ENCODE measurements at places on chromosomes 5 and 9.

- H3K4me3 ChIP-seq = peak overlapping the region; percentile 42
- peaks cover 6% of the 10 kb centered on the region for H3K4me1 ChIP-seq
- no peak overlapping the region for H3K27ac ChIP-seq
- H3K27me3 ChIP-seq = no peaks in the 10 kb centered on the region
Observed at GRCh38 chr5:177447066-177447610, 524 bp downstream of the PRR7 start.

GRCh38 chr5:12330993-12331588 lies 426.8 kb upstream of the CTNND2 start:
- H3K4me3 ChIP-seq = no peak overlapping the region
- DNase-seq = no peak
- no peaks in the 10 kb centered on the region for H3K36me3 ChIP-seq
- H3K4me1 ChIP-seq = no peaks in the 10 kb centered on the region

DNA sequence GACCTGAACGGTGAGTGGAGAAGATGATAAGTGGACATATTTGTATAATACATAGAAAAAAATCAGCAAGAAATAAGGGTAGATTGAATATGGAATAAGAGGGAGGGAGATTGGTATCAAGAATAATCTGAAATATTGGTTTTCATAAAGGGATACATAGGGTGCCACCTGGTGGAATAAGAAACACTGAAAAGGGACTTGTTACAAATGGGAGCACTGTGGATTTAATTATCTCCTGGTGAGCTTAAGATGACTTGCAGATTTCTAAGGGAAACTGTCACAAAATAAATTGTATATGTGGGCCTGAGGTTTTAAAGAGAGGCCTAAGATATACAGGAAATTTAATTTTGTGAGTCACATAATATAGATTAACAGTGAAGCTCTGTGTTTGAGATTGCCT lies 1403.5 kb upstream of the CDH18 start:
- no peak for DNase-seq
- no peak overlapping the region for H3K4me3 ChIP-seq
- H3K27ac ChIP-seq = no peak overlapping the region
- H3K4me1 ChIP-seq = no peaks in the 10 kb centered on the region
- no peaks in the 10 kb centered on the region for H3K36me3 ChIP-seq

DNA sequence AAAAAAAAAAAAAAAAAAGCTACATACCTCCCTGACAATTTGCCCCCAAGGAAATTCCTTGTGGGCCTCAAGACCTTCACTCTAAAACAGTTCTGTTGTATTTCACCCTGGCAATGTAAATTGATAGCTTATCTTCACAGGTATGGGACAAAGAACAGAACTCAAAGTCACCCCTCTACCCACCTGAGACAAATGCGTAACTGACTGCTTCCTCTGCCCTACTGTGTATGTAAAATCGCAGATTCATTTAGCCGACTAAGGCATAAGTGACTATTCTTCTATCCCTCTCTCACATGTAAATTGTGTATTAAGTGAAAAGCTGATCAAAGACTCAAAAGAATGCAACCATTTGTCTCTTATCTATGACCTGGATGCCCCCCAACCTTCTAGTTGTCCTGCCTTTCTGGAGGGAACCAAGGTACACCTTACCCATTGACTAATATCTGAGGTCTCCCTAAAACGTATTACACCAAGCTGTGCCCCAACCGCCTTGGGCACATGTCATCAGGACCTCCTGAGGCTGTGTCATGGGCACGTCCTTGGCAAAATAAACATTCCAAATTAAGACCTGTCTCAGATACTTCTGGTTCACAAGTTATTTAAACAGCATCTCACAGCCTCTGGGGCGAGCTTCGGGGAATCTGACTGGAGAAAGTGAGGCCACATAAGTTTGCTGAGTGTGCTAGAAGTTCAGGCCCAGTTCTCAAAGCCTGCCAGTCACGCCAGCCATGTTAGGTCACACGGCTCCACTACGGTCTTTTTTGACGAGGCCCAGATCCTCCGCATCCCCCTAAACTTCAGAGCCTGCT lies 954 bp downstream of the TBCA start:
- H3K4me3 ChIP-seq = peak overlapping the region; percentile 97
- no peak for DNase-seq
- H3K36me3 ChIP-seq = no peaks in the 10 kb centered on the region
- H3K4me1 ChIP-seq = peaks cover 14% of the 10 kb centered on the region

DNA sequence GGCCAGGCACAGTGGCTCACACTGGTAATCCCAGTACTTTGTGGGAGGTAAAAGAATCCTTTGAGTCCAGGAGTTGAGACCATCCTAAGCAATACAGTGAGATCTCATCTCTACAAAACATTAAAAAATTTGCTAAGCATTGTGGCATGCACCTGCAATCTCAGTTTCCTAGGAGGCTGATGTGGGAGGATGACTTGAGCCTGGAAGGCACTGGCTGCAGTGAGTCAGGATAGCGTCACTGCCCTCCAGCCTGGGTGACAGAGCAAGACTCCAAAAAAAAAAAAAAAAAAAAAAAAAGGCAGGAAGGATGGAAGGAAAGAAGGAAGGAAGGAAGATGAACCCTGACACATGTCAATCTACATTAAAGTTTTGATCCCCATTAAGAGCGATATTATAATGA lies 1452.2 kb upstream of the ACO1 start:
- H3K36me3 ChIP-seq = no peaks in the 10 kb centered on the region
- no peak overlapping the region for H3K27ac ChIP-seq
- H3K27me3 ChIP-seq = no peaks in the 10 kb centered on the region
- H3K4me1 ChIP-seq = no peaks in the 10 kb centered on the region
- no peak overlapping the region for H3K4me3 ChIP-seq

GRCh38 chr9:92980085-92980745 lies 32.9 kb downstream of the FGD3 start:
- H3K4me1 ChIP-seq = no peaks in the 10 kb centered on the region
- no peaks in the 10 kb centered on the region for H3K36me3 ChIP-seq
- DNase-seq = no peak
- no peak overlapping the region for H3K27ac ChIP-seq
- H3K27me3 ChIP-seq = no peaks in the 10 kb centered on the region

- DNase-seq = no peak
- no peaks in the 10 kb centered on the region for H3K36me3 ChIP-seq
- no peak overlapping the region for H3K4me3 ChIP-seq
- H3K4me1 ChIP-seq = no peaks in the 10 kb centered on the region
- no peaks in the 10 kb centered on the region for H3K27me3 ChIP-seq
Observed at GRCh38 chr5:135600152-135600570, 21.4 kb upstream of the CXCL14 start.

GRCh38 chr5:76513476-76513875 lies 109.7 kb downstream of the F2RL2 start:
- no peaks in the 10 kb centered on the region for H3K36me3 ChIP-seq
- H3K27ac ChIP-seq = no peak overlapping the region
- H3K4me3 ChIP-seq = no peak overlapping the region
- no peak for DNase-seq
- H3K27me3 ChIP-seq = no peaks in the 10 kb centered on the region
- H3K4me1 ChIP-seq = peaks cover 3% of the 10 kb centered on the region

DNA sequence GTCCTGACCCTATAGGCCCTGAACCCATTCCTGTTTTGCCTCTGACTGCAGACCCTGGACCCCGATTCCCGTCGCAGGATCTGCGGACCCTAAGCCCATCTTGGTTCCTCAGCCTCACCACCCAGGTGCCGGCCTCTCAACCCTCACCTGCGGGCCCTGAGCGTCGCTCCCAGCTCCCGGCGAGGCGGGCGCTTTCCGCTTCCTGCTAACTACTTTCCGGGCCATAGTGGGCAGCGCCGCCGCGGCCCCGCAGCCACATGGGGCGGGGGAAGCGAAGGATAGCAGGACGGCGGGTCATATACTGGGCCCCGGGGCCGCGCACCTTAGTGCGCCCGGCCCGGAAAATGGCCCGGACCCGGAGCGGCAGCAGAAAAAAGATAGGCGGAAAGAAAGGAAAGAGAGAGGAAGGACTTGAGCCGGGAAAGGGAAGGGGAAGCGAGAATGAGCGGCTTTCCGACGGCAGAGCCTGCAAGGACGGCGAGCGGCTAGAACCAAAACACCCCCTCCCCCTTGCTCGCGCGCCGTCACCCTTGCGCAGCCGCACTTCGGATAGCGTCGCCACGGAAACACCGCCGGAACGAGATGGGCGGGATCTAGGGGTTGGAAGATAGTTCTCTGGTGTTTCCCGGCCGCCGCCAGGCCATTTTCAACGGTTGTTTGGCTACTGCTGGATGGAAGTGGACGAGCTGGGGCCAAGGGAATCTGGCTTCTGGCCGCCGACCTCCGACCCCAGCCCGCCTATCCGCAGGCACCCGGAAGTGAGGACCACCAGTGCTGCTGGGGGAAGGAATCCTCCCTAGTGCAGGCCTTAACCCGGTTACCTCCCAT lies at the start of gene DCAF12:
Gene DCAF12 (minus strand): TSS at position 492 of the 828 bp plus-strand sequence. CDS start 267 bp downstream, at position 225.
- peak; percentile 92 for DNase-seq
- H3K4me3 ChIP-seq = peak within 1 kb of the TSS; percentile 86
- H3K4me1 ChIP-seq = peaks cover 10% of the 10 kb centered on the region
- peak within 1 kb of the TSS; percentile 81 for H3K27ac ChIP-seq
- H3K27me3 ChIP-seq = no peaks in the 10 kb centered on the region

GRCh38 chr9:97046228-97046627 lies 7.3 kb upstream of the CTSV start:
- H3K4me1 ChIP-seq = no peaks in the 10 kb centered on the region
- no peaks in the 10 kb centered on the region for H3K27me3 ChIP-seq
- DNase-seq = no peak
- H3K4me3 ChIP-seq = no peak overlapping the region

- no peaks in the 10 kb centered on the region for H3K27me3 ChIP-seq
- no peaks in the 10 kb centered on the region for H3K36me3 ChIP-seq
- no peak overlapping the region for H3K4me3 ChIP-seq
Observed at GRCh38 chr5:96718635-96719077, 56.5 kb downstream of the CAST start.

GRCh38 chr5:74919487-74919886 lies 53.3 kb upstream of the FAM169A start:
- no peaks in the 10 kb centered on the region for H3K27me3 ChIP-seq
- no peak overlapping the region for H3K27ac ChIP-seq
- H3K36me3 ChIP-seq = no peaks in the 10 kb centered on the region
- H3K4me1 ChIP-seq = no peaks in the 10 kb centered on the region

GRCh38 chr9:92807031-92807756 lies 42.6 kb upstream of the BICD2 start:
- DNase-seq = no peak
- H3K27ac ChIP-seq = no peak overlapping the region
- no peak overlapping the region for H3K4me3 ChIP-seq

DNA sequence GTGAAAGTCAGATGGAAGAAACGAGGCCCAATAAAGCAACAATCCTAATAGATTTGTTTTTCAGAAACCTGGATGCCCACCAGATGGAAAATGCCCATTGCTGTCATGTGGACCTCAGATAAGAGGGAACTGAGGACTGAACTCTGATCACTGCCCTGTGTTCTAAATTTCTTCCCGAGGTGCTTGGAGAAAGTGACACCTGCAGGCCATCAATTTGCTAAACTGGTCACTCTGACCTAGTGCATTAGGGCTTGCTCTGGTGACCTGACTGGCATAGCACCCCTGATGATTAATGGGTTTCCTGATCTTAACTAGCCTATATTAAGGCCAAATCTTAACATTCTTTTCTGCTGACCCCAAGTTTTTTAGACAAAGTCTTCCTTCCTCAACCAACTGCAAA lies 32.4 kb upstream of the VDAC1 start:
- no peak overlapping the region for H3K27ac ChIP-seq
- no peaks in the 10 kb centered on the region for H3K4me1 ChIP-seq
- no peak overlapping the region for H3K4me3 ChIP-seq

DNA sequence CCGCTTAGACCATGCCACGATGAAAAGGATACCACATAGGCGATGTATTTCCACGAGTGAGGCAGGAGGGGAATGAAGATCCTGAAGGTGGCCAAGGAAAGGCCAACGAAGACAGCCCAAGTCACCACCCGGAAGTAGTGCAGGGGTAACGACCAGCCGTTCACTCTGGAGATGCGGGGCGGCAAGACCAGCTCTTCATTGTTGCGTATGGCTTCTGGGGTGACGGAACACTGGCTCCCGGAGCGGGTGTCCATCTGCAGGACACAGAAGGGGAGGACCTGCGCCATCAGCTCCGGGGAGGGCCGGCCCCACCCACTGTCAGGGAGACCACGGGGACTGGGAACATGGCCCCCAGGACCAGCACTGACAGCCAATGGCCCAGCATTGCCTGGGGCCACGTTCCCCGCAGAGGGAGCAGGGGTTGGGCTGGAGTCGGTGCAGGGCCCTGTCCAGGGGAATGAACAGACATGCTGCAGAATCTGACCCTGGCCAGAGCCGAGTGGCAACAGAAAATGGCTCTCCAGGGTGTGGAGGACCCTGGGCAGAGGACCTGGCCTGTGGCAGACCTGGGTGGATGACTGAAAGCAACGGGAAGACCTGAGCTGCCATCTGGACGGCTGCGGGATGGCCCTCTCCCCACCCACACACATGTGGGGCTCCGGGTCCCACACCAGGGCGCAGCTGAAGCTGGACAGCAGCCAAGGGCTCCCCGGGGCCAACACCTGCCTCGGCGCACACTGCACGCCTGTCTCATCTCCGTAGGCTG lies 17.7 kb downstream of the ZDHHC11B start:
- no peaks in the 10 kb centered on the region for H3K27me3 ChIP-seq
- H3K4me1 ChIP-seq = no peaks in the 10 kb centered on the region
- no peak for DNase-seq
- H3K27ac ChIP-seq = no peak overlapping the region
- H3K36me3 ChIP-seq = no peaks in the 10 kb centered on the region

Data from ovary (tissue), 10 donors.